ENCODE measurements at places on chromosomes 2 and 18.

DNA sequence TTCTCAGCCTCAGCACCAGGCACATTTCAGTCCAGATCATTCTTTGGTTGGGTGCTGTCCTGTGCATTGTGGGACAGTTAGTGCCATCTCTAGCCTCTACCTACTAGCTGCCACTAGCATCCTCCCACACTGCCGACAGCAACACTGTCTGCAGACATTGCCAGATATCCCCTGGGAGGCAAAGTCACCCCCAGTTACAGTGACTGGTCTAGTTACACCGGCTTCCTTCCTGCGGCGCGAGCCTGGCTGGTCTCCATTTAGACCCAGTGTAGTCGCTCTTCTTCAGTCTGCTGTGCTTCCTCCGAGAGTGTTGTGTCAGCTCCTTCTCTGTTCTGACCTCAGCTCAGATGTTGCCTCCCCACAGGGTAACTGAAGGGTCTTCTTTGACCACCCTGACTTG is 283.1 kb downstream of the PHLPP1 start:
- no peak overlapping the region for H3K4me3 ChIP-seq
- DNase-seq = no peak
- no peaks in the 10 kb centered on the region for H3K4me1 ChIP-seq
- no peaks in the 10 kb centered on the region for H3K27me3 ChIP-seq

DNA sequence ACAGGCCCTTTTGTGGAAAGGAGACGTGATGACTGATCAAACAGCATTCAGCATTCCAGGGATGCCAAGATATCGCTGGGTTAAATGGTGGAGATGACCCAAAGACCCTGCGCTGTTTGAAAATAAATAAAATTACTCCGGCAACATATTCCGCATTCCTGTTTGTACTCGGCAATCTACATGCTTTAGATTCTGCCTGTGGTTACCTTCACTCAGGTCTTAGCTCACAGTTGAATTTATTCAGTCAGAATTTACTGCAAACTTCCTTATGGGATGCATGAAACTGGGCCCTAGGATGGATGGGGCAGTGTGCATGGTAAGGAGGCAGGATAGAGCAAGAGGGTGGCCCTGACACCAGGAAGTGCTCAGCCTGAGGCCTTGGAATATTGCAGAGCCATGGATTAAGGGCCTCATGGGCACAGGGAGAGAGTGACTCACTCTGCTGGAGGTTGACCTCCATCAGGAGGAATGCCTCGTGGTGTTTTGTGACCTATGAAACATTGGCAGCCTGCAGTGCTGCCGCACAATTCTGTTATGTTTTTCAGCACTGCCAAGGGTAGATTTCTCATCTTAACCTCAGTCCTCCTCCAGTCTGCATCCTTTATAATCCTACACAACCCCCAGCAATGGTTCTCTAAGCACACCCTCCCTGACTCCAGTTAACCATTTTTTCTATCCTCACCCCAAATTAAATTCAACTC is 321.4 kb downstream of the IRS1 start:
- H3K4me3 ChIP-seq = no peak overlapping the region
- H3K27ac ChIP-seq = no peak overlapping the region
- no peak for DNase-seq
- H3K36me3 ChIP-seq = no peaks in the 10 kb centered on the region
- no peaks in the 10 kb centered on the region for H3K27me3 ChIP-seq

DNA sequence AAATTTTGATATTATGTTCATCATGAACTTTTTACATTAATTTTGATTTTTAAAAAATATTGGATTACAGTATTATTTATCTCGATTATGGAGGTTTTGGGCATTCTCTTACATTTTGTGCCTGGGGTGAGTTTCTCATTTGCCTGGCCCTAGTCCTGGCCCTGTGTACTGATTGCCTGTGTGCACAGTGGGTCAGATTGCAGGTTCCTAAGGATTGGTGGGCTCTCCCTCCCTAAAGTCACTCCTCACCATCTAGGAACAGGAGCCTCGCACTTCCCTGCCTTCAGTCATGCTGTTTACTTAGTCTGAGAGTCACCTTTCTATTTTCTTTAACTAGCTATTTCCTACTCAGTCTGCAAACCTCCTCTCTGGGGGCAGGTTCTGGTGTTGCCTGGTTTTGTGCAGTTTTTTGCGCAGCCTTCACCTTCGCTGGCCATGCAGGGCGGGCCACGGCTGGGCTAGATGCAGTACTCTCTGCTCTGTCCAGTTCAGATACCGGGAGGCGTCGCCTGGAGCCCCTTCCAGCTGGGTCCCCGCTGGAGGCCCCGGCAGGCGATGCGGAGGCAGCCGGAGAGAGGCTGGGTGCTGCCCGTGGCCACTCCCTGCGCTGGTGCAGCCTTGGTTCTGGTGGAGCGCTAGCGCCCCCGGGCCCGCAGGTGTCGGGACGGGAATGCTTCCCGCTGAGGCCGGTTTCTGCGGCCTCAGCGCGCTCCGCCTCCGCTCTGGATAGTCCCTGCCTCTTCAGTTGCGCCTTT is 23.3 kb upstream of the MC5R start:
- peak overlapping the region; percentile 55 for H3K4me3 ChIP-seq
- DNase-seq = peak; percentile 50
- H3K36me3 ChIP-seq = no peaks in the 10 kb centered on the region
- H3K27me3 ChIP-seq = no peaks in the 10 kb centered on the region

DNA sequence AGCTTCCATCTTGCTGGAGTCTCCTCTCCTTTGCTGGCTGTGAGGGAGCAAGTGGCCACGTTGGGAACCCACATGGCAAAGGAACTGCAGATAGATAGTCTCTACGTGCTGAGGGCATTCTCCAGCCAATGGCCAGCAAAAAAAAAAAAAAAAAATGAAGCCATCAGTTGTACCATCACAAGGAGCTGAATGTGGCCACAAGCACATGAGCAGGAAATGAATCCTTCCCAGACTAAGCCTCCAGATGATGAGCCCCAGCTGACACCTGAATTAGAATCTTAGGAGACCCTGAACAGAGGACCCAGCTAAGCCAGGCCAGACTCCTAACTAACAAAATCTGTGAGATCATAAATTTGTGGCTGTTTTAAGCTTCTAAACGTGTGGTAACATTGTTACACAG is 57.9 kb downstream of the SPIRE1 start:
- no peaks in the 10 kb centered on the region for H3K36me3 ChIP-seq
- peaks cover 2% of the 10 kb centered on the region for H3K4me1 ChIP-seq
- H3K27ac ChIP-seq = no peak overlapping the region
- no peaks in the 10 kb centered on the region for H3K27me3 ChIP-seq
- DNase-seq = no peak
- H3K4me3 ChIP-seq = no peak overlapping the region

DNA sequence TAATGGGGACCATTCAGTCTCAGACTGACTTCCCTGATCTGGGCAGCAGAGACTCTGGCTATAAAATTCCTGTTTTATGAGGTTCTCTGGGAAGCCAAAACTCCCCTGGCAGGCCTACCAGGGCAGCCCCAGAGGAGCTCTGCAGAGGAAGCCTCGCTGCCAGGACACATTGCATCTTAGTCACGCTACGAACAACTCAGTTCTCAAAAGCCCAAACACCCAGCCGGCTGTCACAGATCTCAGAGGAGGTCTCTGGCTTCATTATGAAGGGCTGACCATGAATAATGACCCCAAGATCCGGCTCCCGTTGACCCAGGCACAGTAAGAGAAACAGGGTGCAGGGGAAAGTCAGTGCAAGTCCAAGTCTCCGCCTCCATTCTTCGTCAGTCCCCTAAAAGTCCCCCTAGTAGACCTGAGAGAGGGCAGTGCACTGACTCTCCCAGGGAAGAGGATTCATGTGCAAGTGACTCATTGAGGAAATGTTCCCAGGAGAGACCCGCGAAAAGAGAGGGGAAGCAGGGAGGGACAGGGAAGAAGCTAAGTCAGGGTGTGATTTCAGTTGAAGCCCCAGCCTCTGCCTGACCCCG is 212.3 kb downstream of the CYP26B1 start:
- no peaks in the 10 kb centered on the region for H3K36me3 ChIP-seq
- H3K27me3 ChIP-seq = no peaks in the 10 kb centered on the region
- peak; percentile 23 for DNase-seq
- no peak overlapping the region for H3K27ac ChIP-seq
- no peak overlapping the region for H3K4me3 ChIP-seq
- no peaks in the 10 kb centered on the region for H3K4me1 ChIP-seq

DNA sequence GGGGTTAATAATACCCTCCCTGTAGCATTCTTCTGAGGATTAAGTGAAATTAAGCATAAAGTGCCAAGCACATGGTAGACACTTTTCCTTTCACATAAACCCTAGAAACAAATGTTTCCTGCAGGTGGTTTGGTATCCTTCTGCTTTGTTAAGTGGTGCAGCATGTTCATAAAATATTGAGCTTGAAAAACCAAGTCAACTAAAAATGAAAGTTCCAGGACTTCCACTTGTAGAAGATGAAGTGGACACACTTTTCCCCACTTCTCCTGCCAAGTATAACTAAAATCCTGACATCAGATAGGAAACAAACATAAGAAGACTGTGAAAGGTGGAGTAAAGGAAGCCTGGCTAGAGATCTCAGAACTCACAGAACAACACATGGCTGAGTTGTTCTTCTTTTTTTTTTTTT is 90.5 kb downstream of the COLEC12 start:
- H3K36me3 ChIP-seq = no peaks in the 10 kb centered on the region
- H3K27ac ChIP-seq = no peak overlapping the region
- no peak overlapping the region for H3K4me3 ChIP-seq
- no peaks in the 10 kb centered on the region for H3K4me1 ChIP-seq

GRCh38 chr2:146388757-146389156 is 1456.1 kb upstream of the ACVR2A start:
- H3K27me3 ChIP-seq = no peaks in the 10 kb centered on the region
- no peak for DNase-seq
- H3K27ac ChIP-seq = no peak overlapping the region
- H3K4me1 ChIP-seq = no peaks in the 10 kb centered on the region
- no peak overlapping the region for H3K4me3 ChIP-seq

- no peak overlapping the region for H3K27ac ChIP-seq
- peaks cover 5% of the 10 kb centered on the region for H3K4me1 ChIP-seq
- H3K36me3 ChIP-seq = no peaks in the 10 kb centered on the region
- H3K27me3 ChIP-seq = no peaks in the 10 kb centered on the region
- H3K4me3 ChIP-seq = no peak overlapping the region
- no peak for DNase-seq
Observed at GRCh38 chr18:8257851-8258434, 351.3 kb upstream of the RAB12 start.

- H3K36me3 ChIP-seq = no peaks in the 10 kb centered on the region
- H3K4me1 ChIP-seq = no peaks in the 10 kb centered on the region
- no peak overlapping the region for H3K27ac ChIP-seq
- no peaks in the 10 kb centered on the region for H3K27me3 ChIP-seq
- no peak overlapping the region for H3K4me3 ChIP-seq
Observed at GRCh38 chr2:215504547-215504946, 68.7 kb upstream of the FN1 start.

DNA sequence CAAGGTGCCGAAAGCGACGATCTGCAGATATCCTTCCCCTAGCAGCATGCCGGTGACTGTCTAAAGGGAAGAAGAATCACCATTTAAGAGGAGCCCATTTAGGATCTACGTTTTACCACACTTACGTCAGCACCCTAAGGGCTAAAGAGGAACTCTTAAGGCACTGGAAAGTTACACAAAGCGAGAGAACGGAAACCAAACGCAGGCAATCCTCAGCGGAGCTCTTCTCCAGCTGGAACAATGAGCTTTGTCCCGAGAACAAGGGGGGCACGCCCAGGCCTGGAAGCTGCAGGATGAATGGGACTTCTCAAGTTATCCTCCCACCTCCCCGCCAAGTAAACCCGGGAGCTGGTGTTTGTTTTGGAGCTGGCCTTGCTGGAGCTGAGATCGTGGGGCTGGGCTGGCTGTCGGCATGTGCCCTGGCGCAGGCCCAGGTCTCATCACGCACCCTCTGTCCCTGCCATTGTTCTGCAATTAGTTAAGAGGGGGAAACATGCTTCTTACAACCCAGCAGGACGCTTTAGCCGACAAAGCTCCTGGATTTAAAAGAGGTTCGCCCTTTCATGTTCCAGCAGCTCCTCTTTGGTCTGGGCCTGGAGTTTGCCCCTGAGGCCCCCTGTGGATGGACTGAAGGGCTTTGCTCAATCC is 36.4 kb downstream of the PXDN start:
- no peak overlapping the region for H3K4me3 ChIP-seq
- H3K4me1 ChIP-seq = peaks cover 9% of the 10 kb centered on the region
- no peaks in the 10 kb centered on the region for H3K36me3 ChIP-seq
- H3K27ac ChIP-seq = no peak overlapping the region
- H3K27me3 ChIP-seq = no peaks in the 10 kb centered on the region
- peak; percentile 79 for DNase-seq

GRCh38 chr18:32930695-32931301 is 158.0 kb upstream of the KLHL14 start:
- no peaks in the 10 kb centered on the region for H3K27me3 ChIP-seq
- no peaks in the 10 kb centered on the region for H3K4me1 ChIP-seq
- no peak for DNase-seq
- no peak overlapping the region for H3K27ac ChIP-seq
- H3K36me3 ChIP-seq = 0 out of 2 replicates have a peak, but pooled peaks cover 6% of the 10 kb centered on the region

DNA sequence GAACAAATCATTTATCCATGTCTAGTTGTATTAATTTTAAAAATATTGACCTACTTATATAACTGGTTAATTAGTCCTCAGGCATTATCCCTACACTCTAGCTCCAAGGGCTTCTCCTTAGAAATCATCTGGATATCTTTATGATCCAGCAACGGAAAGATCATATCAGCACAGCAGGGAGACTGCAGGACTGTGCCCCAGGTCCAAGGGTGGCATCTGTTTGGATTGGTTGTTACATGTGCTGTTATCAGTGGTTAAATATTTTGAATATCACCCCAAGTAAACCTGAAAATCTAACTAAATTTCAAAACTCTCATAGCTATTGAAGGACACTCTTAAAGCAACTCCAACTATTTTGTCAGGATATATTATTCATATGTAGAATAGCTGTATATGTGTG is 556.2 kb upstream of the ZEB2 start:
- no peak overlapping the region for H3K4me3 ChIP-seq
- no peak overlapping the region for H3K27ac ChIP-seq
- DNase-seq = no peak
- no peaks in the 10 kb centered on the region for H3K27me3 ChIP-seq
- no peaks in the 10 kb centered on the region for H3K36me3 ChIP-seq

- H3K36me3 ChIP-seq = no peaks in the 10 kb centered on the region
- H3K4me1 ChIP-seq = peaks cover 3% of the 10 kb centered on the region
- no peak overlapping the region for H3K27ac ChIP-seq
- no peak overlapping the region for H3K4me3 ChIP-seq
Observed at GRCh38 chr2:120831086-120831485, 95.4 kb downstream of the GLI2 start.

DNA sequence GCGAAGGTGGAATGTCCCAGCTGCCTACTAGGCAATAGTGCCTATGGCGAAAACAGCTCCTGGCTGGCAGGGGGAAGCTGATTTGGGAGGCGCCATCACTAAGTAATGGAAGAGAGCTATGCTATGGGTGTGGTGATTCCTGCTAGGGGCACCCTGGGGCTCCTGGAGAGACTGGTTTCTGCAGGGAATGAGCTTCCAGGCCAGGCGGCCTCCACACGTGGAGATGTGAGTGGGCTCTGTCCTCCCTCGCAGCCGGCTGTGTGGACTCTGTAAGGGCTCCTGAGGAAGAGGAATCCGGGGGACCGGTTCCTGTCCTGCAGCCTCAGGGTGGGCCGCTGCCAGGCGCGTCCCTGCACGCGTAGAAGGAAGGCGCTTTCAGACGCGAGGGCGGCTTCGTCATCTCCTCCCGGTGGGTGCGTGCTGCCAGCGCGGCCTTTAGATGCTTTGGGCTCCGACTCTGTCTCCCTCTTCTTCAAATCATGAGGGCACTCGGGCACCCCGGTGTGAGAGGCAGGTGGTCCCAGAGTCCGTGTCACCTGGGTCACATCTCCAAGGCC is 55.5 kb upstream of the ANKRD62 start:
- peak overlapping the region; percentile 59 for H3K4me3 ChIP-seq
- H3K36me3 ChIP-seq = no peaks in the 10 kb centered on the region
- peaks cover 13% of the 10 kb centered on the region for H3K27me3 ChIP-seq
- no peaks in the 10 kb centered on the region for H3K4me1 ChIP-seq

GRCh38 chr2:64400105-64400728 is 53.7 kb upstream of the LGALSL start:
- peaks cover 20% of the 10 kb centered on the region for H3K4me1 ChIP-seq
- no peak overlapping the region for H3K27ac ChIP-seq
- no peak for DNase-seq
- H3K27me3 ChIP-seq = no peaks in the 10 kb centered on the region
- H3K4me3 ChIP-seq = no peak overlapping the region
